ENCODE measurements at places on chromosomes 1 and 21.

DNA sequence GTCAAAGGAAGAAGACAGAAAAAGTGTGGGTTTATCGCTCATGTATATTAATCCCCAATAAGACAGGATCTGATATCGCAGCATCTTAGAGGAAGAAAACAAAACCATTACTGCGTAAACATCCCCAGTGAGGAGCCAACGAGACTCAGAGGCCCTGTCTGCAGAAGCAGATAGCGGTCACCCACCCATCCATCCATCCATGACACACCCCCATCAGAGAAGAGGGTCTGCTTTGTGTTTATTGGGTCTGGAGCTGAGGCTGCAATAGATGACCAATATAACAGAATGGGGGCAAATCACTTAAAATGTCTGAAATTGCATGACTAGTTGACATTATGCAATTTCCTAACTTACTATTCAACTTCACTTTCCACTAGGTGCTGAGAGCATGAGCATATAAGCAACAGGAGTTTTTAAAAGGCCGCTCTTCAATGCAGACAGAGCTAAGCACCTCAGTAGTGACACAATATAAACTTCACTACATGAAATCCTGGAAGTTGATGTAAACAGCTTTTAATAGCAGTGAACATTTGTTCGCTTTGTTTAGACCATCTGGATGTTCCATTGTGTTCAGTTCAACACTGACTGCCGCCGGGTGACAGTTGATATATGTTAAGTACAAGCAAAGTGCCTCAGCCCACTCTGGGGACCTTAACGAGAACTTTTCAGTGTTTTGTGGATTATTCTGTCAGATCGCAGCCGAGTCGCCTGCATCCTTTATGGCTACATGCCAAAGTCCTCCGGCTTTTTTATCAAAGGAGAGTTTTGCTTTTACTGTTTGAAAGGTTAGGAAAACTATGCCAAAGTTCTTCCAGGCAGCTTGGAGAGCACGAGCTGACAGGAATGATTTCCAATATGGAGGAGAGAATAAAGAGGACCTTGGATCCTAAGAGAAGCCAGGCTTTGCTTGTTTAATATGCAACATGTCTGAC, 167.5 kb downstream of the ZNF281 start:
- DNase-seq = no peak

DNA sequence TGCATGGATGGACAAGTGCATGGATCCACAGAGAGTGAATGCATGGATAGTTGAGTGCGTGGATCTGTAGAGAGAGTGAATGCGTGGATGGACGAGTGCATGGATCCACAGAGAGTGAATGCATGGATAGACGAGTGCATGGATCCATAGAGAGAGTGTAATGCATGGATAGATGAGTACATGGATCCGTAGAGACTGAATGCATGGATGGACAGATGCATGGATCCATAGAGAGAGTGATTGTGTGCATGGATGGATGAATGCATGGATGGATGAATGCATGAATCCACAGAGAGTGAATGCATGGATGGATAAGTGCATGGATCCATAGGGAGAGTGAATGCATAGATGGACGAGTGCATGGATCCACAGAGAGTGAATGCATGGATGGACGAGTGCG, 153.8 kb downstream of the PCBP3 start:
- DNase-seq = no peak

DNA sequence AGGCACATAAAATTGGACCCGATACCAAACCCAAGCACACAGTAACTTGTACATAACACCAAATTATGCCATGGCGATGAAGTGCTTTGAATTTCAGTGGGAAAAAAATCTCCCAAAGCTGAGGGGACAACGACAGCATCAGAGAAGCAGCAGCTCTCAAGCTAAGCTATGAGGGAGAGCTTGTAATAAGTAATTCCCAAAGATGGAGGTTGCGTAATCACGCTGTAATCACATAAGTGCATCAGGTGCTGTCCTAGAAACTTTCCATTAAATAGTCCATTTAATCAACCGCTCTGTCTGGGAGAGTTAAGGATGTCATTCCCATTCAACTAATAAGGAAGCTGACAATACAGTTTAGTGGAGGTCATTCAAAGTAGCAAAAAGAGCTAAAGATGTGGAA, 37.6 kb upstream of the KRTAP19-8 start:
- DNase-seq = no peak

- DNase-seq = no peak
These were observed 34.8 kb downstream of the LRIF1 start for GRCh38 chr1:110928904-110929303.

Measured in cortex of kidney (tissue), 1 donor.